Activated CD4-positive, alpha-beta T cell treated with anti-CD3 and anti-CD28 coated beads, Interleukin-2, amount 50 U/mL, for 48 hours (primary cell): ENCODE measurements at places on chromosomes 7 and 10.

DNA sequence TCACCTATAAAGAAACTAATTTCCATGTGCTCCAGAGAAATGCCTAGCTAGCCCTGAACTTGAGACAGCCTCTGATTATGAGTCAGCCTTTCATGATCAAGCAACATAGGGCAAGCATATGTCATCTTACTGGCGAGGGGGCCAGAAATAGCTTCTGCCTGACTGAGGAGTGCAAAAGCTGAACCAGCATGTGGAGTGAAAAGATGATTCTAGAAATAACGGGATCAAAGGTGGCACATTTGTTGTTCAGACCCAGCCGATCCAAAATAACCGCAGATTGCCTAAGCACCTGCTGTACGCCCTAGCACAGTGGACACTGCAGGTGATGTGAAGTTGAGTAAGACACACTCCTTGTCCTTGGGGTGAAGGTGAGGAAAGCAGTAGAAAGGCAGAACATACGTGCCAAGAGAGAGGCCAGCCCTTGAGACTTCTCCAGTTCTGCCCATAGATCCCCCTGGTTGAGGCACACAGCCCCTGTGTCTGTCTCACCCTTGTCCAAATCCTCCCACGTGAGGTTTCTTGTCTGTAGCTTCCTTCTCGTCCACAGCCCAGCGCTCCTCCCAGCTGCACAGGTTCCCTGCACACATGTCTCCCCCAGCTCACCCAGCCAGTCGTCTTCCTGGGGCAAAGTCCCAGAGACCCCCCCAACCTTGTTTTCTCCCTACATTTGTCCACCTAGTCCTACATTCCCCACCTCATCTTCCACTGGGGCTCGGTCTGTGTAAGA is 2.8 kb upstream of the BCL7B start:
- no peak for DNase-seq

GRCh38 chr10:74718208-74718607 is 108.2 kb upstream of the KAT6B start:
- DNase-seq: no peak

DNA sequence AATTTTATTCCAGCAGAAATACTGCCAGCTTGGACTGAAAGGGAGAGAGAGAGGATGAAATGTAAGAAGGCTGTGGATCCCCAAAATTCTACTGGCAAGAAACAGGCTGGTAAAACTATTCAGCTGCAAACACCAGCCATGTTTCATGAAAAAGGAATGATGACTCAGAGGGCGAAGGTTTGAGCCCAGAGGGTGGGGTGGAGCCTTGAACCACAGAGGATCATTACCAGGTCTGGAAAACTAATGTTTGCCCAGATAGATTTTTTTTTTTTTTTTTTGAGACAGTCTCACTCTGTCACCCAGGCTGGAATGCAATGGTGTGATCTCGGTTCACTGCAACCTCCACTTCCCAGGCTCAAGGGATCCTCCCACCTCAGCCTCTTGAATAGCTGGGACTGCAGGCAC is 41.7 kb upstream of the NRF1 start:
- no peak for DNase-seq

GRCh38 chr7:99762680-99763327 is 21.2 kb downstream of the CYP3A4 start:
- no peak for DNase-seq

DNA sequence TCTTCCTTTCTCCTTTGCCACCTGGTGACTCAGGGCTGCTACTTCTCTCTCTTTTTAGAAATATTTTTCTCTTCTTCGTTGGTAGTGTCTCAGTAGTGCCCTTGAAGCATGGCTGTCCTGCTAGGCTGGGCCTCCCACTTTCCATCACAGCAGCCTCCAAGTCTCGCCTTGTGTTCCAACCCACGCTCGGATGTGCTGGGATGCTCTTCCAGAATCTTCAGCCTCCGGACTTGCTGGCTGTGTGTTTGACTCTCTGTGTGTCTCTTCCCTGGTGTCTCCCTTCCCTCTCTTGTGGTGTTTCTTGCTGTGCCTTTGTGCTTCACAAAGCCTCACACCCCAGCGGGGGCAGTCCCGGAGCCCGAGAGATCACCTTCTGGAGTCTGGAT is 100.5 kb downstream of the INPP5A start:
- no peak for DNase-seq

- DNase-seq: no peak
Measured at GRCh38 chr7:34332006-34332405, 326.0 kb upstream of the NPSR1 start.

GRCh38 chr7:118104812-118105441 is 79.0 kb upstream of the LSM8 start:
- no peak for DNase-seq

DNA sequence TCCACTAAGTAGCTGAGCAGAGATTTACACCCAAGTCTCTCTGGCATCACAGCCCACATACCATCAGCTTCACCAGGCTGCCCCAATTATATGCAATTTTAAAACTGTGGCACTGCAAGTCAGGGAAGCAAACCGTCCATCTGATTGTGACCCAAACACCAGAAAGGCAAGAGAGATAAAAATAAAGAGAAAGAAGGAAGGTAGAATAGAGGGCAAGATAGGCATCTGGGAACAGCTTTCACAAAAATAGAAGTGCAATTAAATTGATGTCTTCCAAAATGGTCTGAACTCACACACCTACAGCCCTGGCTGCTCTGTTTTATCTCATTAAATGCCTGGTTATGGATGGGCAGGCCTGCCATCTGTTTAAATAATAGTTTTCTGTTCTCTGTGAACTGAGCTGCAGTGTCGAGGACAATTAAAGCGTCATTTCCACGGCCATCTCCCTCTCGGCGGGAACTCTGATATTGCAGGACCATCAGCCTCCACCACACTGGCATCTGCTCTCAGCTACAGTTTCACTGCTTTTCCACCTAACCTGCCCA is 509.1 kb downstream of the INHBA start:
- DNase-seq: no peak

- DNase-seq: no peak
Measured at GRCh38 chr7:36594445-36594844, 129.8 kb downstream of the AOAH start.

- DNase-seq: no peak
Measured at GRCh38 chr10:71334221-71334791, 15.2 kb downstream of the SLC29A3 start.

DNA sequence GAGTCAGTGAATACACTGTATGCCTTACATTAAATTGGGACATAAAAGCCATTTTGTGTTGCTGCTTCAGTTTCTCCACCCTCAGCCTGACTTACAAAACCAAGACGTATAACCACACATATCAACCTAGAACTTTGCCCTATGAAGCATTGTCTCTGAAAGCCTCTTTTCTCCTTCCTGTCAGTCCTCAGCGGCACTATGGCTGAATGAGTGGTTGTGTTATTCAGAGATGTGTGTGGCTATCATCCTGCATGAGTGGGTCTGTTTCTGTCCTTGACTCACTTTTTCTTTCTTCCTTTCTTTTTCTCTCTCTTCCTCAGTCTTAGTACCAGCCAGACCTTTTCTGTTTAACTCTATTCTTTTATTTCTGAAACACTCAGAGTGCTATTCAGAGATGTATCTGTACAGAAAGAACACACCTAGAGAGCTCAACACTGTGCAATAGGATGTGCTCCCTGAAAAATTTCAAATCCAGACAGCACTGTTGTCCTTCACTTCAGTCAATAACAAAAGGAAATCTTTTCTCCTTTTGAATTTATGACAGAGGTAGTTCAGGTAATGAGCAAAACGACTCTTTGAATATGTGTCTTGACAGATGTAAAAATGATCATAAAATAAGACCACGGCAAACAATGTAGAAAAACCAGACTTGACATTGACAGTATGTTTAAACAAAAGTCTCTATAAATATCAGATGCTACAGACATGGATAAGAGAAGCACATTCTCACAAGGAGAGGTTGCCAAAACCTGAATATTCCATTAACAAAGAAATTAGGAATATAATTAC is 163.3 kb upstream of the FEZF1 start:
- no peak for DNase-seq

DNA sequence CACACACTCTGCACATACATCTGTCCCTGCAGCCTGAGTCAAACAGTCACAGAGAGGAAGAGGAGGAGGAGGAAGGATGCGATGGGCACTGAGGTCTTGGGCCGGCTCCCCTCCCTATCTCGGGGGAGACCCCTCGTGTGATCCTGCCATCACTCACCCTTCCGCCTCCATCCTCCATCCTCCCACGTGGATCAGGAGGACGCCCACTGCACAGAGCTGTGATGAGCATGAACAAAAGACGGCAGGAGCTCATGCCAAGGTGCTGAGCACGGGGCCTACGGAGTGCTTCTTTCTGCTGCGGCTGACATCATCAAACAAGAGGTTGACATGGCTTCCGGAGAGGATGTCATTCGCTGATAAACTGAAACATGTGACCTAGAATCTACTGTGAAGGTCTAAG is 68.0 kb downstream of the DIP2C start:
- DNase-seq: no peak

DNA sequence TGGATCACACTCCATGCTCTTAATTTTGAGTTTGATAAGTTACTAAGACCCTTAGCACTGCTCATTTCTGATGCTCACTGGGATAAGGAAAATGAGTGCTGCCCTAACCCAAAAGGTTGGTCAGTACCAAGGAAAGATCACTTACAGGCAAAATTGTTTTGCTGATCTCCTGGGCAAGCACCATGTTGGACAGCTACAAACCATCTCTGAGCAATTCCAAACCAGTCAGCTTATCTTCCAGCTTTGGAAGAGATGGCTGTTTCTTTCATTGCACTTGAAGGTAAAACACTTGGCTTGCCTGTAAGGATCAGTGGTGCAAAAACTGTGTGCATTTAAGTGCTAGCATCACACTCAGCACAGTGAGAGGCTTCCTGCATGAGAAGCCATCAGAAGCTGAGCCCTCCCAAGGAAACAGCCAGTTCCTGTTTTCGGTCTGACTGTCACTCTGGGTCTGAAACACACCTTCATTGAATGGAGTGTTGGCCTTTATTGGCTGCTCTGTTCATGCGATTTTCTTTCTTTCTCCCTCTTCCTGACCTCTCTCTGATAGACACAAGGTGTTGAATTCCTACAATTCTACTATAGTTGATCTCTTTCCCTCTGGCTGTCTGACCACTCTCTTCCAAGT is 126.4 kb upstream of the GHITM start:
- DNase-seq: no peak

DNA sequence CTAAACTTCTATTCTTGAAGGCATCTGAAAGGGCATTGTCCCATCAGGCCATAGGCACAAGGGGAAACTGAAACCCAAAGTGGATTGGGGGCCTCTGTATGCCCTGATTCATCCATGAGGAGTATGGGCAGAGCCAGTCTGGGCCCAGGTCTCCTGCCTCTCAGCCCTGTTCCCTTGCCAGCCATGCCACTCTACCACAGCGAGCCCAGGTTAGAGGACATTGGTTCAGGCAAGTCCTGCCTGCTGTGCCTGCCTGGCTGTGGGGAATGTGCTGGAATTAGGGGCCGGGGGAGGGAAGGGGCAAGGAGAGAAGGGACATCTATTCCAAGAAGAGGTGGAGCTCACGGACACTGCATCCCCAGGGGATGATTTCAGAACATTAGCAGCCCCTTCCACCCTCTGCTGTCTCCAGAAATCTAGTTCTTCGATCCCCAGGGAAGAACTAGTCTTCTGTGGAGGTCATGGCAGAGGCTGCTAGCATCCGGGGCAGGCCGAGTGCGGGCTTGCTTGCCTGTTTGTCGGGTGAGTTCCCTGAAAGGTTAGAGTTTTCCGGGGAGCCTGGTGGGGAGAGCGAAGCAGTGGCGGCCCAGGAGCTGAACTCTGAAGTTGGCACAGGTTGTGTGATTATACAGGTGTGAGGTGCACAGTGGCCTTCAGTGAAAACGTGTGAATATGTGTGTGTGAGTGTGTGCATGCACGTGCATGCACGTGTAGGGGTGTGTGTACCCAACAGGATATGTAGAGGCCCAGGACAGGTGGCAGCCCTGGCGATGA is 37.8 kb downstream of the TBATA start:
- no peak for DNase-seq

DNA sequence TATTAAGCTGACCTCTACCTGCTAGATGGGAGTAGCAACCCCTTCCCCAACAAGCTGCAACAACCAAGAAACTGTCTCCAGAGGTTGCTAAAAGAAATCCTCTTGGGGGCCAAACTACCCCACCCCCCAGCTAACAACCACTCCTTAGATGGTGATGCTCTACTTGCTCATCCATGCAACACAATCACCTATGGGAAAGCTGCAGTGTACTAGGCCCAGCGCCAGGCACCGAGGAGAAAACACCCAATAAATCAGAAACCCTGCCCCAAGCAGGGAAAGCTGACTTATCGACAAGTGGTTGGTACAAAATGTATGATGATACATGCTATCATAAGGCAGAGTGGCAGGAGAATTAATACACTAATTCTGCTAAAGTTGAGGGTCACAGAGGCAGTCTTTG is 17.3 kb downstream of the SLC25A13 start:
- DNase-seq: no peak

DNA sequence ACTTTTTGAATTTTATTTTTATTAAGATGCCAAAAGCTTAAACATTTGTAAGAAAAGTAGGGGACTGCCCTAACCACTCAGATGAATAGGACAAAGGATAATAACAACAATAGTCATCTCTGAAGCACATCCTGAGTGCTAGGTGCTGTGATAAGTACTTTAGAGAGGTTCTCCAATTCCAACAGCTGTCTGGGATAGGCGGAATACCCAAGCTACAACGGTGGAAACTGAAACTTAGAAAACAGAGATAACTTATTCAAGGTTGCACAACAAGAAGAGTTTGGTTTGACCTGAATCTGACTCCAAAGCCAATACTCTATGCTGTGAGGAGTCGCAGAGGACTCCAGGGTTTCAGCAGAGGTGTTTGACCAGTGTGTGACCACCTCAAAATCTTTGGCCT is 2.0 kb downstream of the RTKN2 start:
- no peak for DNase-seq

GRCh38 chr7:151051108-151051507 is 2.8 kb downstream of the ASIC3 start:
- DNase-seq: peak; percentile 45

- no peak for DNase-seq
Measured at GRCh38 chr10:23371073-23371472, 26.5 kb upstream of the C10orf67 start.

DNA sequence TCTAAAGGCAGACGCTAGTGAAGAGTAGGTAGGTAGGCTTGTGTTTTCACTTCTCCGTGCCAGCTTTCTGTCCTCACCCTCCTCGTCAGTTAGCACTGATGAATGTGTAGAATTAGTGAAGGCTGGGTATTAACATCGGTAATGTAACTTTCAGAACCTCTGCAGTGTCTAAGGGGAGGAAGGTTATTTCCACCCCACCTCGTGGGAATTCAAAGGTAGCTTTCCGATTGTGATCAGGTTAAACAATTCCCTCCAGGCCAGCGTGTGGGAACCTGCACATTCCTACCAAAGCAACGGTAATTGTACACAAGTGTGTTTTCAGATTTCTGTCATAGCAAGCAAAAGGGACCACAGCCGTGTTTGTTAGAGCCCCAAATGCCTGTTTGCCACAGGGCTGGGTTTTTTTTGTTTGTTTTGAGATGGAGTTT is 405.0 kb upstream of the GALNT17 start:
- DNase-seq: no peak

- DNase-seq: no peak
Measured at GRCh38 chr10:4983615-4984216, 19.9 kb downstream of the AKR1C2 start.

DNA sequence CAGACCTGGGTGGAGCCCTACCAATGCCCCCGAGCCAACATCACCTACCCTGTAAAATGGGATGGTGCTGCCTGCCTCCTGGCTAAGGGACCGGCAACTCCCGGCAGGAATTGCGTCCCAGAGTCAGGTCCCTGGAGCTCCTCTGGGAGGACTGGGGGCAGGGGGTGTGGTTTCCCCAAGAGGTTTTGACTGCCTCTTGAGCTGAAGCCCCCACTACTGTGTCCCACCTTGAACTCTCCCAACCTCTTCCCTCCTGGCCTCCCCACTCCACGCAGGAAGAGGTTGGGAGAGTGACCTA is 1.3 kb downstream of the SH2B2 start:
- DNase-seq: peak; percentile 21

- no peak for DNase-seq
Measured at GRCh38 chr7:85103962-85104361, 82.9 kb downstream of the SEMA3D start.
